Activated naive CD4-positive, alpha-beta T cell treated with anti-CD3 and anti-CD28 coated beads, Interleukin-2, amount 50 U/mL, for 72 hours (primary cell): ENCODE measurements at places on chromosomes 11 and 22. TPM values are rescaled to one million over a fixed set of nuclear protein-coding genes. Genes with fewer than 3 reads are reported as not detected.

GRCh38 chr11:125233116-125233515, 68.6 kb downstream of the PKNOX2 start:
- DNase-seq: no peak

Gene CSF2RB
- total RNA-seq: 0.87 TPM

DNA sequence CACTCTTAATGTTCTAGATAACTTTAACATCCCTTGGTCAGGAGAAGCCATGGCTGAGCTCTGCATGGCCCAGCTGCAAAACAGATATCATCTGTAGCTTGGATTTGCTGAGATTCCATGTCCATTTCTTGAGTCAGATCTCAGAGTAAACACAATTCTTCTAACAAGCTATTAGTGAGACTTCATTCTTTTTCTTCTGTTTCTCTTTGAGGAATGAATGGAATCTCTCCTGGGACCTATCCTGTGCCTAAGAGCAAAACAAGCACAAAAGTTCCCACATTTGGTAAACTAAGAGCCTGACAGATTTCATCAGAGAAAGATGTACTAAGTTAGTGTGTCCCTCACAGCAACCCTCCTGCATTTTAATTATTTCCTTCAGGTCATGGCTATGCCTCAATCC, 142.8 kb downstream of the MAML2 start:
- DNase-seq: no peak

Gene MS4A2
- not detected for total RNA-seq

- DNase-seq: no peak
These were observed 131.3 kb downstream of the CHST1 start for GRCh38 chr11:45534132-45534531.

DNA sequence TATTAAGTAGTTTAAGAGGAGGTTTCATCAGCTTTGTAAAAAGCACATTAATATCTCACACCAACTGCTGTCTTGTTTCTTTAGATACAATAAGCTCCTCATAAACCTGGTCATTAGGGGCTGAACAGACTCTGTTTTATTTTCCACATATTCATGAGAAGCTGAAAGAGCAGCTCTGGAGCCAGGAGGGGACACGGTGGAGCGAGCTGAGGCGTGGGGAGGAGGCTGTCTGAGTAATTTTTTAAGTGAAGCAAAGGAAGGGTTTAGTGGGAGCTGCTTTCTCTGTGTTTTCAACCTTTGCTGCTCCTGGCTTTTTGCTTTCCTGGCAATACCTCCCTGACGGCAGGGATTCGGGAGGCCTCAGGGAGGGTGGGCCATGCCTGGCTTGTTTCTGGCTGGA, 67.0 kb upstream of the EIF3D start:
- DNase-seq: no peak

Gene UPK3A
- not detected for total RNA-seq

GRCh38 chr11:30545507-30545906, 40.6 kb downstream of the MPPED2 start:
- DNase-seq: no peak

DNA sequence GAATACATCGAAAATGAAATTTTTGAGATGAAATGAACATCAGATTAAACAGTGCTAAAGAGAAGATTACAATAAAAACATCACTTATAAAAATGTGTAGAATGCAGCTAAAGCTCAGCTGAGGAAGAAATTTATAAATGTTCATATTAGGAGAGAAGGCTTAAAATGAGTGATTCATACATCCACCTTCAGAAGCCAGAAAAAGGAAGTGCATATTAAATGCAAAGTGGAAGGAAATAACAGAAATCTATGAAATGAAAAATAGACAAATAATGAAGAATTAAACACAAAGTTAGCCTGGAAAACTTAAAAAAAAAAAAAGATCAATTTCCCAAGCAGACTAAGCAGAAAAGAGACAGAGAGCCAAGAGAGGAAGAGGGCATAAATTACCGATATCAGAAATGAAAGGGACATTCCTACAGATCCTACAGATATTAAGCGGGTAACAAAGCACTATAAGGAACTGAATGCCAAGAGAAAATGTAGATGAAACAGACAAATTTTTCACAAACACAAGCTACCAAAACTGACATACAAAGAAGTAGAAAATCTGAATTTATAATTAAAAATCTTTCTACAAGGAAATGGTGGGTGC, 7.2 kb upstream of the MOB2 start:
- no peak for DNase-seq

Gene MYO7A
- 0.32 TPM for total RNA-seq

Gene MMP12
- not detected for total RNA-seq

DNA sequence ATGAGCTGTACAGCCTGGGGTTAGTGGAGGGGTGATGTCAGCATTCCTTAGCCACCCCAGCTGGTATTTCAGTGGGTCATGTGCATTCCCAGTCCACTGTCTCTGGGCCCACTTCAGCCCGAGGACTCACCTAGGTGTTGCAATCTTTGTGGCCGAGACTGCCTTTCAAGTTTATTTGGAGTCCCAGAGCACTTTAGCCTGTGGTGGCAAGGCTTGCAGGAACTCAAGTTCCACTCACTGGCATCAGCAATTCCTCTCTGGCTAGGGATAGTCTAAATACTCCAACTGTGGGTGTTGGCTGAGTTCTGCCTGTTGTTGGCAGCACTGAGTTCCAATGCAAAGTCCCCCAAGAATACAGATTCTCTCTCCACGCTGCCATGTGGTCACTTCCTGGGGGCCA, 191.6 kb upstream of the PGR start:
- DNase-seq: no peak
